ENCODE measurements at places on chromosomes 13 and 19.

- DNase-seq = no peak
Observed at GRCh38 chr19:45424191-45425058, 708 bp upstream of the ERCC1 start.

- no peak for DNase-seq
Observed at GRCh38 chr13:30898678-30899241, 7.3 kb upstream of the MEDAG start.

- no peak for DNase-seq
Observed at GRCh38 chr13:99250982-99251825, 7.0 kb downstream of the GPR18 start.

DNA sequence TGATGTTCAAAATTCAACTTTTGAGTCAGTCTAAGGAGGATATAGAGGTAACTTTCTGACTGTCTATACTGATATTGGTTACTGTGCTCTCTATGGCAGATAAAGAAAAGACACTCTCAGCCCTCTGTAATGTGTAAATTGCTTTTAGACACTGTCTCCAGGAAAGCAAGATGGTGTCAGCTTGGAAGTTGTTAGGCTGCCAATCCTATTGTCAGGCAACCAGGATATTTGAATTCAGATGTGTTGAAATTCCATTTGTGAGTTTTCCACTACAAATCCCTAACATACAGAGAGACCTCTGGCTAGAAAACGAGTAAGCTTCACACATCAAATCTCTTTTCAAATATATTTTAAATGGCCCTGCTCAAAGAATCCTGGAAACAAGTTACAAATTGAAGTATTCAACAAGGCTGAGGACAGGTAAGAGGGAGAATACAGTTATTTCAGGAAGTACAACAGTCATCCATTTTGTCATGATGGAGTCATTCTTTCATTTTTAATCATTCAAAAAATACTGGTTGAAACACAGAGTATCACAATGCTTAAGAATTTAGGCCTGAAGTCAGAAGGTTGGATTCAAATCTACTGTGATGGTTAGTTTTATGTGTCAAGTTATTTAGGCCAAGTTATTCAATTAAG, 312.0 kb downstream of the OLFM4 start:
- DNase-seq = no peak

- no peak for DNase-seq
Observed at GRCh38 chr13:32453981-32454380, 26.1 kb upstream of the N4BP2L1 start.

DNA sequence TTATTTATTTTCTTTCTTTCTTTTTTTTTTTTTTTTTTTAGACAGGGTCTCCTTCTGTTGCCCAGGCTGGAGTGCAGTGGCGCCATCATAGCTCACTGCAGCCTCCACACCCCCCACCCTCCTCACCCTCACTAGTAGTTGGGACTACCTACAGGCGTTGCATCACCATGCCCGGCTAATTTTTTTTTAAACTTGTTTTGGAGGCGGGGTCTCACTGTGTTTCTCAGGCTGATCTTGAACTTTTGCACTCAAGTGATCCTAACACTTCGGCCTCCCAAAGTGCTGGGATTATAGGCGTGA, 33.6 kb downstream of the GJA3 start:
- no peak for DNase-seq

GRCh38 chr13:21330126-21330861, 128.8 kb downstream of the ZDHHC20 start:
- DNase-seq = no peak

DNA sequence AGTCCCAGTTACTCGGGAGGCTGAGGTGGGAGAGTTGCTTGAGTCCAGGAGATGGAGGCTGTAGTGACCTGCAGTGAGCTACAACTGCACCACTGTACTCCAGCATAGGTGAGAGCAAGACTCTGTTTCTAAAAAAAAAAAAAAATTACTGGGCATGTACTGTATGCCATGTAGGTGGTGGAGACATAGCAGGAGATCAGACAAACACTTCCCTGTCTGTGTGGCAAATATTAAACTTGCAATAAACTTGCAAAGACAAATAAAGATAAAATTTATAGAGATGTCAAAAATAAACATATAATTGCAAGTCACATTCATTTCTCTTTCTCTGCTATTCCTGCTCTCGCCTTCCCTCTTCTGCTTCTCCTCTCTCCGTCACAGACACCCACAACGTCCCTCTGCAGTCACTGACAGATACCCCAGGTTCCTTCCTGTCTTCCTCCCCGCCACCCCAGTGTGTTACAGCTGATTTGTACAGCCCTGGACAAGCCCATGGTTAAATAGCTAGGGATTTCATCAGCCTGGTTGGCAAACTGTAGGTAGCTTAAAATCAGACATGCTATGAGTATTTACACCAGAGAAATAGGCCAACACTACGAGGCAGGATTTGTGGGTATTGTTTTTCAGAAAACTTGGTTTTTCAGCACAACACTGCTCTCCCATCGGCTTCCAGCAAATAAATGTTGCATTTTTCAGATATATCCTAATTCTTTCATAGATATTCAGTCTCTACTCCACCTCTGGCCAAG, 1.3 kb upstream of the CD177 start:
- DNase-seq = no peak

DNA sequence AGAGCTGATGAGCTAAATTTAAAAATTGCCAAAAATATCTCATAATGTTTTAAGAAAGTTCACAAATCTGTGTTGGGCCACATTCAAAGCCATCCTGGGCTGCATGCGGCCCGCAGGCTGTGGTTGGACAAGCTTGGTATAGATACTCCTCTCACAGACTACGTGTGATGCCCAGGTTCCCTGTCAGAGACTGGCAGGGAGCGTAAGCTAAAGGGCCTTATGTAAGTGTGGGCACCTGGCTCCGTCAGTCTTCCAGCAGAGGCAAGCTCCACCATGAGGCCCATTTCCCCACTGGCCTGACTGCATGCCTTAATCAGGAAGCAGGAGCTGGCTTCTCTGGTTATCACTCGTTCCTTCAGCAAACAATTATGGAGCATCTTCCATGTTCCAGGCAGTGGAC, 200.2 kb downstream of the FOXO1 start:
- DNase-seq = no peak

DNA sequence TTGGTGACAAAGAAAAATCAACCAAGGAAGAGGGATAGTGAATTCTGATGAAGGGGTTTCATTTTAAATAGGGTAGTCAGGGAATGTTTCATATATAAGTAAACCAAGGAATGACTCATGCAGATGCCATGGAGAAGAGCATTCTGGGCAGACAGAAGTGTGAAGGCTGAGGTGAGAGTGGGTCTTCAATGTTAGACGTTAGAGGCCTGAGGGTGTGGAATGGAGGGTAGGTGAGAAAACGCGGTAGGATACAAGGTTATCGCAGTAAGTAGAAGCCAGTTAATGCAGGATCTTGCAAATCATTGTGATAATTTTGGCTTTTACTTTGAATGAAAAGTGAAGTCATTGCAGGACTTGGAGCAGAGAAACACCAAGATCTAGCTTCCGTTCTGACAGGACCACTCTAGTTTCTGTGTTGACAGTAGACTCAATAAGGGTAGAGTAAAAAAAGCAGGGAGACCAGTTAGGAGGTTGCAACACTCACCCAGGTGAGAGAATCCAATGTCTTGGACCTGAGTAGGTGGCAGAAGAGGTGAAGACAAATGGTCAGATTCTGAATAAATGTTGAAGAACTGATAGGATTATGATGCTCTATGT, 225.2 kb upstream of the TMTC4 start:
- DNase-seq = no peak

DNA sequence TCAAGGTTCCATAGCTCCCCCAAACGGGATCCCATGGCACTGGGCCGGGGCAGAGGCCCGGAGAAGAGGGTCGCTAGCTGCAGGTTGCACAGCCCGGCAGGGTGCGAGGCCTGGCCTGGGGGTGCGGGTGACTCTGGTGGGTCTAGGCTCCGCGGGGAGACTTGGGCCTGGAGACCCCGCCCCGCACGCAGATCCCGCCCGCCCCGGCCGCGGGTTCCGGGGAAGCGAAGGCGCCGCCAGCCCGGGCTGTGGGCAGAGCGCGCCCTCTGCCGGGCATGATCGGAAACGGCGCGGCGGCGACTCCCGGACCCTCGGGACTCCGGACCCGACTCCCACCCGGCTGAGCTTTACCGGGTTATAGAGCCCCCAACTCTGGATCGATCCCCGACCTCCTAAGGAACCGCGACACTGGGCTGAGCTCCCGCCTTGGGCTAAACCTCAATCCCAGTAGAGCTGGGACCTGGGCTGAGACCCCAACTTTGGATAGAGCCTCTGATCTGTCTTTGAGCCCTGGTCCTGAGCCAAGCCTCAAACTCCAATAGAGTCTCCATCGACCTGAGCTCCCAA, 3.1 kb upstream of the TNFAIP8L1 start:
- DNase-seq = no peak

GRCh38 chr13:101178406-101178805, 237.9 kb downstream of the NALCN start:
- no peak for DNase-seq

- DNase-seq = no peak
Observed at GRCh38 chr13:40116008-40116407, 460.5 kb downstream of the COG6 start.

DNA sequence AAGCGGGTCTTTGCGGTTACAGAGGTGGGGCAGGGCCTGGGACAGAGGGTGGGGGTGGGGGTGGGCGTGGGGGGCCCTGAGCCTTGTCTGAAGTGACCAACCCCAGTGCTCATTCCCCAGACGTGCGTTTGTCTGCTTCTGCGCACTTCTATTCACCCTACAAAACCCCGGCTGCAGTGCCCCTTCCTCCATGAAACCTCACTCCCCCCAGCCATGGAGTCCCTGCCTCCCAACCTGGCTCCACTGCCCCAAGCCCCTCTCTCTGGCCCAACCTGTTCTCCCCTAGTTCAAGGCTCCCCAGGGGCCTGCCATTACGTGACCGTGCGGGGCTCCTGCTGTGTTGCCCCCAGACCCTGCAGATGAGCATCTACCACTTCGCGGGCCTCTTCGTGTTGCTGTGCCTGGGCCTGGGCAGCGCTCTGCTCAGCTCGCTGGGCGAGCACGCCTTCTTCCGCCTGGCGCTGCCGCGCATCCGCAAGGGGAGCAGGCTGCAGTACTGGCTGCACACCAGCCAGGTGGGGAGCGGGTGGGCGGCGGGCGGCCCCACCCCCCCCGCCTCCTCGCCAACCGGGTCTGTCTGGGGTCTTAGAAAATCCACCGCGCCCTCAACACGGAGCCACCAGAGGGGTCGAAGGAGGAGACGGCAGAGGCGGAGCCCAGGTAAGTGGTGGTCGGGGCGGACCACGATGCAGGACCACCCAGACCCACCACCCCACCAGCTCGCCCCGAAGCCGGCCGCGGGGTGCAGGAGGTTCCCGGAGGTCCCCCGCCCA, 8.2 kb downstream of the GRIN3B start:
- no peak for DNase-seq

- no peak for DNase-seq
Observed at GRCh38 chr19:49682274-49682673, 5.2 kb downstream of the PRMT1 start.

DNA sequence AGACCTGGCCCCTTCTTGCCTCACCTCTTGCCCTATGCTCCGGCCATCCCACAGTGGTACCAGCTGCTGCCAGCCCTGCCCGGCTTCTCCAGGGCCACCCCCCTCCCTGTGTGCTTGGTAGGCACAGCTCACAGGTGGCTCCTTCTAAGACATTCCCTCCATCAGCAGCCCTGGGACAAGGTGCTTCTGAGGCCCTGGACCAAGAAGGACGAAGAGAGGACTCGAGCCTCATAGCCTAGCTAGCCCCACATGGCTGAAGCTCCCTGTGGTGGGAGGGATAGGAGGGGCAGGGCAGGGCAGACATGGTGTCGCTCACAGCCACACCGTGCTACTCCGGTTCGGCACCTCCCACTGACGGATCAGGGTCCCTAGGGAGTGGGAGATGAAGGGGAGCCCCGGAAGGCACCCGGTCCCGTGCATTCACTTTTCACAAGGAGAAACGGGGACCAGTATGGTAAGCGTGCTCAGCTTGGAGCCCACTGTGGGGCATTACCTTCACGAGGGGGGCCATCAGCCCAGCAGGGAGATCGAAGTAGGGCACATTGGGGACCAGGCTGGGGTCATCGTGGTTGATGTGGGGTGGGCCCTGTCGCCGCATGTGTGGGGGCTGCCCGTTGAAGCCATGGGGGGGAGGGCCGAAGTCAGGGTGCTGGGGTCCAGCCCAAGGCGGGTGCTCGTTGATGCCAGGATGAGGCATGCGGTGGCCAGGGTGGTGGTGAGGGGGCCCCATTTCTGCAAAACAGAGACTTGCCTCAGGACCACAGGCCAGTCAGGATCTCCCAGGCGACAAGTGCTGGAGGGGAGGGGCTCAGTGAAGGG, 19.5 kb downstream of the CHERP start:
- no peak for DNase-seq

- no peak for DNase-seq
Observed at GRCh38 chr19:32038021-32038920, 307.1 kb upstream of the ZNF507 start.

DNA sequence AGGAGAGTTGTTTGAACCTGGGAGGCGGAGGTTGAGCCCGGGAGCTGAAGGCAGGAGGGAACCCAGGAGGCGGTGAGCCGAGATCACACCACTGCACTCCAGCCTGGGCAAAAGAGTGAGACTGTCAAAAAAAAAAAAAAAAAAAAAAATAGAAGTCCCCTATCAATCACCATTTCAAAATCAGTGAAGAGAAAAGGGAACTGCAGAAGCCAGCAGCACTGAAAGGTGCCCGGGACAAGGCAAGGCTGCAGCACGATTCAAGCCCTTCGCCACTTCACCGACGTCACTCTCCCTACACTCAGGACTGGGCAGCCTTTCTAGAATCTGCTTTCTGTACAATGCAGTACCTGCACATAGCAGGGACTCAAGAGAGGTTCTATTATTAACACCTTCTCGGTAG, 21.9 kb upstream of the USP12 start:
- DNase-seq = no peak

- no peak for DNase-seq
Observed at GRCh38 chr13:37752146-37752545, 117.4 kb downstream of the TRPC4 start.

DNA sequence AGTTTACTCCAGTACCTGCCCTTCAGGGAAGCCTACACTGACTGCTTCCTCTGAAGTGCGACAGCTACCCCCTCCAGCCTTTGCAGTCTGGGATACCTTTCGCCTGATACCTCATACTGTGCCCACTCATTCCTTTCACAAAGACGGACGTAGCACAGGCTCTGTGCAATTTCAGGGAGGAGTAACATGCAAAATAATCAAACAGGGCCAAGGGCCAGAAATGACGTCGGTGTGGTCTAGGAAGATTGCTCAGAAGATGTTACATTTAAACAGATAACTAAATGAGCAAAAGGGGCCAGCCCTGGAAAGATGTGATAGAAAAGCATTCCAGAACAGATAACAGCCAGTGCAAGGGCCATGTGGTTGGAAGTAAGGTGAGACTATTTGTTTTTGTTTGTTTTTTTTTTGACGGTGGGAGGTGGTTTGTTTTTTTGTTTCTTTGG, 6.6 kb upstream of the DDX39A start:
- no peak for DNase-seq

- DNase-seq = no peak
Observed at GRCh38 chr13:100600915-100601314, 12.3 kb upstream of the GGACT start.
